ENCODE measurements at places on chromosomes 16 and 17.

GRCh38 chr17:80750263-80750662 lies 205.6 kb downstream of the RPTOR start:
- no peak for DNase-seq

GRCh38 chr16:89618109-89618998 lies 4.9 kb downstream of the DPEP1 start:
- no peak for DNase-seq

DNA sequence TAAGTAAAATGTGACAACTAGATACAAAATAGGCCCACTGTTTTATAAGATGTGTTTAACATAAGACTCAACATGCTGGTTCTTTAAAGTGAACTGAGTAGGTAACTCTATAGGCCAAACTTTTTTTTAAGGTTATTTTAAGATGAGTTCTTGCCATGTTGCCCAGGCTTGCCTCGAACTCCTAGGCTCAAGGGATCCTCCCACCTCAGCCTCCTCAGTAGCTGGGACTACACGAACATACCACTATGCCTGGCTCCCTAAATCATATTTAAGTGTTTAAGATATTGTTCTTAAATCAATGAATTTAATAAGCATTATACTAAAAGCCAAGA lies 69.9 kb downstream of the USP32 start:
- no peak for DNase-seq

- DNase-seq = no peak
Measured at GRCh38 chr17:10357768-10358167, 15.0 kb downstream of the MYH13 start.

GRCh38 chr16:89829630-89830437 lies 1.6 kb downstream of the SPIRE2 start:
- no peak for DNase-seq

GRCh38 chr16:67518676-67519075 lies 10.0 kb upstream of the RIPOR1 start:
- DNase-seq = no peak

- DNase-seq = no peak
Measured at GRCh38 chr17:78539781-78540180, 37.4 kb downstream of the DNAH17 start.

DNA sequence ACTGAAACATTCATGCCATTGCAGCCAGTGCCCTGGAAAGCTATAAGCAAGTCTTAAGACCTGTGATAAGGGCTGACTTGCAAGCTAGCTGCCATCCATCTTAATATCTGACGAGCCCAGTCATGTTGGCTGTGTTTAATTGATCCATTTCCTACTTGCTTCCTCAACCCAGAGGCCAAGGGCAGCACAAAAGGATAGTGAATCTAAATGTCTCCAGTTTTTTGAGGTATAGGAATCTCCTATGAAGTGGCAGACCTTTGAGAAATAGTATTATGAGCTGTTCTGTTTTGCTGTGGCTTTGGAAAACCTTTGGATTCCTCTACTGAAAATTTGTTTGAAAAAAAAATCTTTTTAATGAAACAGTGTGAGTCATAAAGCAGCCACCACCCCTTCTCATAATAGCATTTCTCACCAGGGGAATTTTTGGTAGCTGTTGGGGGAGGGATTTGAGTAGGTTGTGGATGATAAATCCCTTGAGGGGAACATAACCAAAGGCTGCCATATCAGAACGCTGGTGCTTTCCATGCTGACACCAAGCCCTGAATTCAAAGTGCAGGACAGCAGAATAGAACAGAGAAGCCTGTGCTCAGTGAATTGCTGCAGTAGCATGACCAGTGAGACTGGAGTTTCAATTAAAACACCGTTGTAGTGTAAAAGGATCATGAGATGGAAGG lies 12.9 kb downstream of the ZNRF1 start:
- peak; percentile 91 for DNase-seq

DNA sequence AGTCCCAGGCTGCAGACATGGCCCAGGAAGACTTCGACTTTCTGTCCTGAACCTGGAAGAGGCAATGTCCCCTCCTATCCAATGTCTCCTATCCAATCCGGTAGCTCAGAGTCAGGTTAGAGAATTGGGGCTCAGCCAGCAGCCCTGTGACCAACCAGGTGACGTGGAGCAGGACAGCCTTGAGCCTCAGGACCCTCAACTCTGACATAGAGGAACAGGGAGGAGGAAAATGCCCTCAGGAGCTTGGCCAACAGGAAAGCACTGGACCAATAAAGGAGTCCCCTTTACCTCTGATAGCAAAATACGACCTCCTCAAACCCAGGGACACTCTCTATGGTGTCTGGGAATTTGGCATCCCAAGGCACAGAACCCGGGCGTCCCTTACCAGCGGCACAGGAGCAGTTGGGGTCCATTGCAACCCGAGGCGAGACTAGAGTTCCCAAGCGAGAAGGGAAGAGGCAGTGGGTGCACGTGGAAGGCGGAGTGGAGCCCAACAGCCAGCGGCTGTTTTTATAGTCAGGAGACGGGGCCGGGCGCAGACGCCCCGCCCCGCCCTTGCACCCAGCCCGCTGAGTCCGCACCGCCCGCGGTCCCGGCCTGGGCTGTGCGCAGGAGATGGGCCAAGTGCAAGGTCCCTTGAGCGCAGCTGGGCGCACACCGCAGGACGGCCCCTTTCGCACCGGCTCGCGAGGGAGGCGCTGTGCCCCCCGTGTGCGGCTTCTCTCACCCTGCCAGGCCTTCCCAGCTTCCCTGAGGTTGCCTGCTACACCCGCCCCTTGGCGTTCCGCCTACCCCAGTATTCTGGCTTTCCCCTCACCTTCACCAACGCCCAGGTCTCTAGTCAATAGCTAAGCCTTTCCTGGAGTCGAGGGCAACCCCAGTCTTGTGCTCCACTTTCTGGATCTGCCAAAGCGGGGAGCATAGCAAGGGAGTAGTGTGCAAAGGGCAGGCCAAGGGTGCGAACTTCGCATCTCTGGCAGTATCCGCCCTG lies at the start of gene MT1G:
Gene MT1G (minus strand): TSS at position 485 of the 991 bp plus-strand sequence. CDS start 72 bp downstream, at position 413.
- no peak for DNase-seq
